ENCODE measurements at places on chromosomes 3 and 15.

GRCh38 chr3:7697548-7697947, 804.1 kb upstream of the LMCD1 start:
- no peak for DNase-seq

DNA sequence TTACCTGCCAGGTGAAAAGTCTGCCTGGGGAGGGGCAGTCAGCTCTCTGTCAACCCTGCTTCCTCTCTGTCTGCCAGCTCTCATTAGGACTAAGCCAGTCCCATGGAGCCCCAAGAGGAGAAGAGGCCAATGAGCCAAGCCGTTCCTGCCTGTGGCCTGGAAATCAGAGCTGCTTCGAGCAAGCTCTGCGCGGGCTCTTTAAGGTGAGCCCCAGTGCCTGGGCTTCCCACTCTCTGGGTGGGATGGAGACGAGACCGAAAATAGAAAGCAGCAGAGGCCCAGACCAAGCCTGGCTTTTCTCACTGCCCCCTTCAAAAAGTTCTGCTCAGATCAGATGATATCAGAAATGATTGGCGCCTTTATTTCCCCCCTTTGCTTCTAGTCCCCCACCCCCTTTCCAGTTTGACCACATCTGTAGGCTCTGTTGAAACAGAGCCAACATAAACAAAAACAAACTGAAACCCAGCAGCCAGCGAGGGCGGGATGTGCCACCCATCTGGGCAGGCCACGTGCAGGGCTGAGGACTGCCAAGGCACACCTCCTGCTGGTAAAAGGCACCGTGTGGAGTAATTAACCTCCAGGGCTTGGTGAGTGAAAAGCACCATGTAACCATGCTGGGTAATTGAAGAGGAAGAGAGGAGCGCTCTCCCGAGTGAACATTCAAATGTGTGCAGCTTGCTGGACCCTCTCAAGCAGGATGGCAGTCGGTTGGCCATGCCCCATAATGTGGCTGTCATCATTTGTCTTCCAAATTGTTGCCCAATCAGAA, 471.0 kb upstream of the PROK2 start:
- peak; percentile 26 for DNase-seq

DNA sequence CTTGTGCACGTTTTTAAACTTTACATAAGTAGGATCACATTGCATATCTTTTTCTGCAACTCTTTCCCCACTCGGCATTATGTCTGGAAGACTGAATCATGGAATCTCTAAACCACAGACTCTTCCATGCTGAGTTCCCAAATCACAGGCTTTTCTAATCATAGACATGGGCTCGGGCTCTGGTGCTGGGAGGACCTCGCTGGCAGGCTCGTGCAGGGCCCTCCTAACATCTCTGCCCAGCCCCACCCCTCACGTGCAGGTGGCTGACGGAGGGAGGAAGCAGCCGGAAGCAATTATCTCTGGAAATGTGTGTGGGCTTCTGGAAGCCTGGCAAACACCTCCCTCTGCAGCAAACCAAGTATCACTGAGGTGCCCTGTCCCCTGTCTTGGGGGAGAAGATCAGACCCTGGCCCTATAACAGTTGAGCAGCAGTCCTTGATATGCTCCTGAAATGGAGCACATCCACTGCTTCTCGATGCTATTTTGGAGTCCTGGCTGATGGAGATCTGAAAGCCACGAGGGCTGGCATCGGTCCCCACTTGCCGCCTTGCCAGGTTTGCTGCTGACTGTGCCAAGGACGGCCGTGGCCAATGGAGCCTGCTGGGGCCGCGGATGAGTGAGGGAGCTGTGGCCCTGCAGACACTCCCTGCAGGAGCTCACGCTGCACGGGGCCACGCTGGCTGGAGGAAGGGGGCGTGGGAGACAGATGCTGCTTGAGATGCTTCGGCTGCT, 4.4 kb upstream of the IQSEC1 start:
- no peak for DNase-seq

GRCh38 chr3:15645740-15646501, 44.4 kb downstream of the BTD start:
- DNase-seq: no peak

DNA sequence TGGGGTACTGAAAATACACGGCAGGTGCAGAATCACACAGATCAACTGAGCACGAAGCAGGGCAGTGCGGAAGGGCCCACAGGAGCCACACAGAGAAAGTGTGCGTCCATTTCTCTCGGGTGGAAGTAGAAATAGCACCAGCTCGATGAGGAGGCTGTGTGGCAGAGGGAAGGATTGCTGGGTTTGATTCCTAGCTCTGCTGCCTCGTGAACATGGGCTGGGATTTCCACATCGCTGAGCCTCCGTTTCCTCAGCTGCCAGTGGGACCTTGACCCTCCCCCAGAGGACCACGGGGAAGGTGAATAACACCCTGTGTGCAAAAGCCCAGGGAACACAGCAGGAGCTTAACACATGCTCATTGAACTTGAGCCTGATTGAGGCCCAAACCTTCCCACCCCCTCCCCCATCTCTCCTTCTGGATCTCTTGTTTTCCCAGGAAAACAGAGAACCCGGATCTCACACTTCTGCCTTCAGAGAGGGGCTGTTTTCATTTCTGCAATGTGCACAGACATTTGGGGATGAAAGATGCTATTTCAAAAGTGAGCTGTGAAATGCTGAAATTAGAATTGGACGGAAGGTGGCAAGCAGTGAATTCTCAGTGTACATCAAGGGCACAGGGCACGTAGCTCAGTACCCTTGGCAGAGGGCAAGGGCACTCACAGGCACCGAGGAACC, 38.4 kb downstream of the ABTB1 start:
- no peak for DNase-seq

DNA sequence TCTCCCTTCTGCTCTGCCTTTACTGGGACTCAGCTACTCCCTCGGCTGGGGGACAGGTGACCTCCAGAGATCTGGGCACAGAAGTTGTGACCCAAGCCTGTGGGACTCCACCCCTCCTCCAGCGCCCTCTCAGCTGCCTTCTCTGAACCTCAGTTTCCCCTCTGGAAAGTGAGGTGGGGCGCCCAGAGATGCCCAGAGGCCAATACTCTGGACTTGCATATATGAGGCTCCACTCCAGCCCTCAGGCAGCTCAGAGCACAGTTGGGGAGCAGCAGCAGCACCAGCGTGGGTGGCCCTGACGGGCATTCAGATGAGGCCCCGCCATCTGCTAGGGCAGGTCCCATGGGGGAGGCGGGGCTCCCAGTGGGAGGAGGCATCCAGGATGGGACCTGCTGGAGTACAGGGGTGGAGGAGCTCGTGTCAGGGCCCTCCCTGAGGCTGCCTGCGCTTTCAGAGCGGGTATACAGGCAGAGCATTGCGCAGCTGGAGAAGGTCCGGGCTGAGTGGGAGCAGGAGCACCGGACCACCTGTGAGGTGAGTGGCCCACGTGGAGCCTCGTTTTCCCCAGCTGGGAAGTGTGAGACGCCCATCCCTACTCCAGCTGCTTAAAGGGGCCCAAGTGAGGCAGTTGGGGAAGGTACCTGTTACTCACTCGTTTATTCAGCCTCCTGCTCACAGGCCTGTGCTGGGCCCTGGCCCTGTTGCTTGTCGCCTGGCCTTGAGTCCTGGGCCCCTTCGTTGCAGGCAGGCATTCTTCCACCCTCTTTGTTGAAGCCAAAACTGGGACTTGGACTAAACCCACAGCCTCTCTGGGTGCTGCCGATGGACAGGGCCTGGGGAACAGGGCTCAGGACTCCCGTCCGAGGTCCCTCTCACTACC, 35.4 kb downstream of the PSTPIP1 start:
- no peak for DNase-seq

GRCh38 chr3:34106879-34107278, 308.4 kb downstream of the PDCD6IP start:
- peak; percentile 21 for DNase-seq

- no peak for DNase-seq
Measured at GRCh38 chr15:95168152-95168551, 936.8 kb downstream of the MCTP2 start.

- DNase-seq: no peak
Measured at GRCh38 chr3:72418244-72418643, 430.0 kb downstream of the SHQ1 start.

- DNase-seq: no peak
Measured at GRCh38 chr3:186959029-186959624, 28.8 kb downstream of the ST6GAL1 start.

- no peak for DNase-seq
Measured at GRCh38 chr3:112466020-112466419, 33.3 kb downstream of the BTLA start.

- no peak for DNase-seq
Measured at GRCh38 chr15:76340198-76340802, 3.7 kb downstream of the ISL2 start.

DNA sequence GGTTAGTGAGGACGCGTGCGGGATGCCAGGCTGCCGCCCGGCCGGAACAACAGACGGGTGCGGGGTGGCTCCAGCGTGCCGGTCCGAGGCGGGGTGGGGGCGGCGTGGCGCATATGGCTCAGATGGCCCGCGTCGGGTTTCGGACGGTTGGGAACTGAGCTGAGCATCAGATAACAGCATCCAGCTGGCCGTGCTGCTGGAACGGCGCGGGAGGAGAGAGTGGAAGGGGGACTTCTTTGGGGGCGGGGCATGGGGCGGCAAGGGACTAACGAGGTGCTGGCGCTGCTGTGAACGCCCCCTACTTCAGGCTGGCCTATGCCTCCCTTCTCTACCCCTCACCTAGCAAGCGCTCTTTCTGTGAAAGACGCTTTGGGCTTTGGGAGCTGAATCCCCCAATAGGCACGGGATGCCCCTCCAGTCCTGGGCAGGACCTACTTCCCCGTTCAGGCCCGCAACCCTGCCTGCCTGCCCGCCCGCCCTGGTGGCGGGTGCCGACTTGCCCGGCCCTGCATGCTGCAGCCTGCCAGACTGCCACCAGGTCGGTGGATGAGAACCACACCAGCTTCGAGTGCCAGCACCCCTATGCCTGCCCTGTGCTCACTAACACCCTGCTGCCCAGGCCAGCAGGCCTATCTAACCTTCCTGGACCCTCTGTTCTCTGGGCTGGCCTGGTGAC, 542 bp downstream of the INKA1 start:
- peak; percentile 52 for DNase-seq

DNA sequence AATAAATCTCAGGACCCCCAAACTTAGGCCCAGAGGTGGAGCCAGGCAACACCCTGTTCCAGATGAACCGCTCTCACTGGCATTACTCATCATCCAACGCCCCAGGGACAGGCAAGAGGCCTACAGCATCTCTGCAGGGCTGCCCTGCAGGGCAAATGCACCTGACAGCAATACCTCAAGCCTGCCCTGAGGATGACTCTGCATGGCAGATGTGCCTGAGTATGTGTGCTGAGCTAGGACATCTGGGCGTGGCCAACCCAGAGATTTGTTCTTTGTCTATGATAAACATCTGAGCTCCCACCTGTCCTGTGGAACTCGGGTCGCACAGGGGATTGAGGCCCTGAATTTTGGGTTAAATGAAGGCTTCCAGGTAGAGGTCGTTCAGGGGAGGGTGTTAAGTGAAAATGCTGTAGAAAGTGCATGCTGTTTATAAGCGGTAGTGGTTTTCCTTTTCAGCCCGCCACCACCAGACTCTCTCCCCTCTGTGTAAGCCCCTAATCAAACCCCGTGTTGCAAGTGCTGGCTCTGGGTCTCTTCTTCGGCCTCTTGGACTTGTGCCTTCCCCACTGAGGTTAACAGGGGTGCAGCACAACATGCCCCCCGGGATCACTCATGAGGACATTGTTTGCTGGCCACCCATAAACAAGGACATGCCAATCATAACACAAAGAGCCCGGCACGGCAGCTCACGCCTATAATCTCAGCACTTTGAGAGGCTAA, 92.3 kb downstream of the ATP10A start:
- peak; percentile 9 for DNase-seq

GRCh38 chr3:13892304-13892703, 12.4 kb upstream of the WNT7A start:
- no peak for DNase-seq

DNA sequence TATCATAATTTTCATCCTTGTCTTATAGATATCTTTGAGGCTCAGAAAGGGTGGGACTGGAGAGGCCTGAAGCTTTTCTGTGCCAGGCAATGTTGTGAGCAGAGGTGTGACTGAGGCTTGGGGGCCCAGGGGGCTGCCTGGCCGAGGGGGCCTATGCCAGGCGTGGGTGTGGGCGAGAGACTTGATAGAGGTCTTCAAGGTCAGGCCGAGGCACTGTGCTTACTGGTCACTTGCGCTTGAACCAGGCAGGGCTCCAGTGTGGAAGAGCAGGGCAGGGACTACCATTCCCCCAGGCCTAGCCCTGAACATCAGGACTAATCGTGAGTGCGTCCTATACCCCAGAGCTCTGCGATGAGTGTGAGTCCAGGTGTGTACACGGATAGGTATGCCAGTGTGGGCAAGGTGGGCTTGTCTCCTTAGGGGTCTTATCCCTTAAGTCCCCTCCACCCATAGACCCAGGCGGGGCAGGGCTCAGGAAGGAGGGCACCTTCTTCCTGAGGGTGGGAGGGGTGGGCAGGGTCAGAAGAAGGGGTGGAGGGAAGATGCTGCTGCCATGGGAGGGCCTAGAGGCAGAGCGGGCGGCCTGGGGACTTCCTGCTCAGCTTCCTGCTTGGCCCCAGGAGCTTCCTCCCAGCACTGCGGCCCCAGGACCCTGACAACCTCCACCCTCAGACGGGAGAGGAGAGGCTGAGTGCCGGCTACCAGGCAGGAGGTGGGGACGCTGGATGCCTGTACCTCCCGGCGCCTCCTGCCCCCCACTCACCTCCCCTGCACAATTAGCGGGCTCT, 84.7 kb downstream of the LINGO1 start:
- DNase-seq: no peak

DNA sequence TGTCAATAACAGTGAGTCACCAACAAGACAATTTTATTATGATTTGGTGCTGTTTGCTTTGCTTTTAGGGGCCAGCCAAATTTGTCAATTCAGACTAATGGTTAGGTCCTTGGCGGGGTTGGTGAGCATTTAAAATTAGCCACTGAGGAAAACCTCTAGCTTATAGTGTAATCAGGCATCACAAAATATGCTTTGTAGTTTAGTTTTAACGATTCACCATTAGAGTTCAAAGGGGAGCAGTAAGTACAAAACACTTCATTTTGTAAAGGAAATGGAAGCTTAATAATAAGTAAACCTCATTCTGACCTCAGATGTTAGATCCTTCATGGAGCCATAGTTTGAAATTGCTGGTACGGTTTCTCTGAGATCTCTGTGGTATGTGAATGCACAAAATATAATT, 218.4 kb upstream of the GOLIM4 start:
- DNase-seq: no peak

GRCh38 chr3:171005648-171006047, 20.9 kb downstream of the SLC2A2 start:
- DNase-seq: no peak

DNA sequence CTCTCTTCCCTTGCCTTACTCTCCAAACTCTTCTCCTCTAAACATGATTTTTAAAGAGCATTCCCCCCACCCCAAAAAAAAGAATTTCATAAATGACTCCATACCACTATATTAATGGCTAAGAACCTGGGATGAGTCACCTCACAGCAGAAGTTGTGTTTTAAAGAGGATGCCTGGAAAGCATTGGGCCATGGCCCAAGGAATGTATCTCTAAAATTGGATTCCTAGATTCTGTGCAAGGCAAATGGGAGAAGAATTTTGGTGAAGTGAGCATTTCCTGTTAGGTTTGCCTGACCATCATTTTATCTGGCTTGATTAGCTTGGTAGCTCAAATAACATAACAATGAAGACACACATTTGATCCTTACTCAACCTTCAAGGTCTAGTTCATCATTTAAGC, 251.4 kb downstream of the NR1D2 start:
- no peak for DNase-seq
